ENCODE measurements at places on chromosomes 1 and 21.

DNA sequence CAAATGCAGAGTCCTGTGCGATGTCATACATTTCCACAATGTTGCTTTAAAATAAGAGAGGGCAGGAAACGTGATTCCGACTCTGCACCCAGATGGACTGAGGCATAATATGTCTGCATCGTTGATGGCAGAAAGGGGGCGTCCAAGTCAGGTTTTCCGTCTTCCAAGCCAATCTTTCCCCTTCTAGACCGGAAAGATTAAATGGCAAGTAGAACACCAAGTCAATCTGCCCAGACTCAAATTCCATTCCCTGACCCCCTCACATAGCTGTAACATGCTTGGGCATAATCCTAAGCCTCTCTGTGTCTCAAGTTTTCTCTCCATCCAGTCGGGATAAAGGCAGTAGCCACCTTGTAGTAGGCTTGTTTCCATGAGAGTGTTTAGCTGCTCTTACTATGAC lies 14.4 kb downstream of the PCP4 start:
- no peak for DNase-seq

DNA sequence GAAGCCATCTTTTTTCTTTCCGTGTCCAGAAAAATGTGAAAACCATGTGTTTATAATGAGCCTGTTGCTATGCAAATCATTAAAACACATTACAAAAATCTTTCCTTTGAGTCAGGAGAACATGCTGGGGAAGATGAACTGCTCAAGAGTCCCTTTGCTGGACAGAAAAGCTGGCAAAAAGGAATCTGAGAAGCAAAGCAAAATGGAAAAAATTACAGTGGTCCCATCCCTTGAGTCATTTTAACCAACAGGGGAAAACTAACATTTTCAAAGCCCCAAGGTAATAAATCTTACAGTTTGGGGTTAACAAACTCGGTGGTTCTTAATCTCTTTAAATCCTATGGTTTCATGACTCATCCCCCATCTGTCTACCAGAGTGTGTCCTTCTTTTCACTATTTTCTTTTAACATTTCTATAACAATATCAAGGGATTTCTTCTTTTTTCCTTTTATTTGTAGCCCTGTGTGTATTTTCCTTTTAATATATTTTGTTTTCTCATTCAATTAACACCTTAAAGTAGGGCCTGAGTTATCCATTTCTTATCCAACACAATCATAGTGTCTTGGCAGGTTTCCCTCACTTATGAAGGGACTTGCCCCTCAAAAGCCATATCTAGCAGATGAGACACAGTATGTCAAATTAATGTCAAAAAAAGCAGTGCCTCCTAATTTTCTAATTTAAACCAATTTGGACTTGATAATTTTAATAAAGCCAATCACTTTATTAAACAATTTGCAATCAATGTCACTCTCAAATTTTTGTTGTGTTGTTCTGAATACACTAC lies 105.4 kb downstream of the PTPN14 start:
- no peak for DNase-seq

DNA sequence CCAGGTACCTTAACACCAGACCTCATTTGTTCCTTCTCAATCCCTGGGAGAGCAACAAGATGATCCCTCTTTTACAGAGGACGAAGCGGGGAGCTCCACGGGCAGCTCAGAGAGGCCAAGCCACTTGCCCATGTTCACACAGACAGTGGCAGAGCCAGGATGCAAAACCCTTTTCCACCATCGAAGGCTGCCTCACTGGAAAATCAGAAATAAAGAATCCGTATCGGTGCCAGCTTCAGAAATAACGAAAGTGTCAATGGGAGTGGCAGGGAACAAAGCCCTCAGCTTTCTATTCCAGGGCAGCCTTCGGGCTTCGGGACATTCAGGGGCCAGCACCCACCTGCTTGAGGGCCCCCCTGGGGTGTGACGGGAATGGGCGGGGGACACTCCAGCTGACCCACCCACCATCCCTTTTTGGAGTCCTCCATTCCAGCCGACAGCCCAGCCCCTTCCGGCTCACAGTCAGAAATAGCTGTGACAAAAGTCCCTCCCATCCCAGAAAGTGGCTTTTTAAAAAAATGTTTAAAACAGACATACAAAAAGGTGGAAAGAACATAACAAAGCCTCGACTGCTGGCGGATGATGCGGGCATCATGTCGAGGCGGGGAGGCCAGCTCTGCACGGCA lies 6.0 kb downstream of the IFFO2 start:
- DNase-seq = peak; percentile 33

- DNase-seq = peak; percentile 74
Observed at GRCh38 chr1:12630946-12631530, 12.8 kb upstream of the AADACL4 start.

DNA sequence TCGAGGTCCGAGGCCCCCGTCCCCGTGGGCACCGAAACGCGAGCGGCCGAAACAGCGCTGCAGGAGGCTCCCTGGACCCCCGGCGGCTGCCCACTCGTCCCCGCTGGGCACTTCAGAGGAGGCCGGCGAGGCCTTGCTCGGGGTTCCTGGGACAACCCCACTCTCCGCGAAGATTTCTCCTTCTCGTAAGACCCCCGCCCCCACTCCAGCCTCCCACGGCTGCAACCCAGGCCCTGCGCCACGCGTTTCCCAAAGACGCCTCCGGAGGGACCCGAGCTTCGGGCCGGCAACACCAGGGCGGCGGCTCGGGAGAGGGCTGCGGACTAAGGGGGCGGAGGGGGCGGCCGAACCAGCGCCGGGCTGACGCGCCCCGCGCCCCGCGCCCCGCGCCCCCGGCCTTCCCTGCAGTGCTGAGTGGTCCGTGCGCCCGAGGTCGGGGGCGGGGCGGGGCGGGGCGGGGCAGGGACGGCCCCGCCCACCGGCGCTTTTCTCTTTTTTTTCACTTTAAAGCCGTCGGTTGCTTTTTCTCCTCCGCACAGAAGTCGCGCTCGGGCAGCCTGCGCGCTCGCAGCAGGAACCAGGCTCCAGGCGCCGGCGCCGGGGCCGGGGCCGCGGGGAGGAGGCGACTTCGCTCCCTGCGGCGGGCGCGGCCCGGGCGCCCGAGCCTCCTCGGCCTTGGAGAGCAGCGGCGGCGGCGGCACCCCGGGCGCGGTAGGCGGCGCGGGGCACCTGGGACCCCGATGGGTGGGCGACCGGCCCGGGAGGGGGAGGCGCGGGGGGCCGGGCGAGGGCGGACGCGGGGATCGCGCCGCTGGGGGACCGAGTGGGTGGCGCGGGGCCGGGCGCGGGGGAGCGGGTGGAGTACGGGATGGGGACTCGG lies at the start of gene SPSB1:
SPSB1 (plus strand) TSS at position 534 of the 880 bp plus-strand sequence. CDS start 62,998 bp downstream, outside the sequence.
- DNase-seq = peak; percentile 62

DNA sequence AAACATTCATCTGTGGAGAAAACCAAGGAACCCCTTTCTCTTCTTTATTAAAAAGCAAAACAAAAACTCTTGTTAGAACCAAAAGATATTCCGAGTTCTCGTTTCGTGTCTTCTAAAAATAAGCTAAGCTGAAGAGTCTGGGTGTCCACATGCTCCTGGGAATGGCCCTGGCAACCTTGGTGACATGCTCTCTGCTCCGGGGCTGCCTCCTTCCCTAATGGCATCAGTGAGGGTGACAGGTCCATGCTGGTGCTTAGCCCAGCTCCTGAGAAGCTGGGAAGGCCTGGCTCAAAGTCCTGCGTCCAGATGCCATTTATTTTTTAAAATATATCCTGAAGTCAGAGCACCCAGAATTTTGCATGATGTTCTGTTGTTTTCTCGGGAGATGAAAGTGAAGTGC lies 24.6 kb upstream of the TRAPPC10 start:
- no peak for DNase-seq

DNA sequence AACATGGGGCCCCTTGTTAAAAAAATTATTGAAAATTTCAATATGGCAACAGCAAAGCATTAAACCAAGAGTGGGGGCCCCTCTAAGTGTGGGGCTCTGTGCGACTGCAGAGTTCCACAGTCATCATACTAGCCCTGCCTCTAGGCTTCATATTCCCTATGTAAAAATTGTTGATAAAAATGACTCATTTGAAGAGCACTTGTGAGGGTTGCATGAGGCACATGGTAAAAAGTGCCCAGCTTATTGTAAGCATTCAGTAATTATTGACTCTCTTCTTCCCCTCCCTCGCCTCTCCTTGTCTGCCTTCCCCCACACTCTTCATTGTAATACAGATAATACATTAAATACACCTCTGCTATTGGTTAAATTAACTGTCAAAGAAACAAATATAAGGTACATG lies 86.7 kb upstream of the PTBP2 start:
- no peak for DNase-seq

- peak; percentile 31 for DNase-seq
Observed at GRCh38 chr1:114979278-114979891, 50.2 kb upstream of the TSHB start.

DNA sequence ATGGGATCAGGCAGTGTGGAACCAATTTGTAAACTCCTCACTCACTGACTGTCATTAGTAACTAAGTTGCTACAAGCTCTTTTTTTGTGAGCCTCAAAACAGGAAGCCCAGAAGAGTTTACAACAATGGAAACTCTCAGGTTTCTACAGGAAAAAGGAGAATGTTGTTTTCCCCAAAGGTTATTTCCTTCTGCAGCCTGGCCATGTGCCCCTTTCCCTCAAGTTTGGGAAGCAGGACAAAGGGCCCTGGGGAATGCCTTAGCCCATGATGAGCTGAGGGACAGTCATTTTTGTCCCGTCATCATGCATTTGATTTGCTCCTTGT lies 395.9 kb downstream of the KIF26B start:
- DNase-seq = no peak

DNA sequence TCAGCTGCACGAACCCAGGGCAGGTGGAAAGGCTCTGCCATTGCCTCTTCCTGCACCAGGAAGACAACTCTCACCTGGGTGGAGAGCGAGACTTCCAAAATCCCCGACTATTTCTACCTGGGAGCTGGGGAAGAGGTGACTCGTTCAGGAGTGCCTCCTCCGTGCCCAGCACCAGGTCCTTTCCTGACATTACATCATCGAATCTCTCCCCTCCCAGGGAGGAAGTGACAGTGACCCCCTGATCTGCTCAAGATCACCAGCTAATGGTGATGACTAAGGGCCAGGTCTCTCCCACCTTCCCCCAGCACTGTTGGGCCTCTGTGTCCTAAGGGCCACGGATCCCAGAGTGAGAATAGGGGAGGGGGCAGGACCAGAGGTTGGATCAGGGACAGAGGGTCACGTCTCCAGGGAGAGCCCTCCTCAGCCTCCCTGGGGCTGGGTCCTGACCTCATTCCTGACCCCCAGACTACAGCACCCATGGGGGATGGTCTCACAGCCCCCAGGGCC lies 6.8 kb downstream of the MEGF6 start:
- no peak for DNase-seq

GRCh38 chr1:192059407-192059806 lies 98.9 kb upstream of the RGS18 start:
- no peak for DNase-seq

GRCh38 chr1:45669379-45669778 lies 17.0 kb downstream of the GPBP1L1 start:
- DNase-seq = no peak

GRCh38 chr1:230807561-230808280 lies 60.5 kb downstream of the CAPN9 start:
- DNase-seq = no peak

GRCh38 chr1:23533246-23534023 lies 2.4 kb upstream of the E2F2 start:
- DNase-seq = peak; percentile 95

DNA sequence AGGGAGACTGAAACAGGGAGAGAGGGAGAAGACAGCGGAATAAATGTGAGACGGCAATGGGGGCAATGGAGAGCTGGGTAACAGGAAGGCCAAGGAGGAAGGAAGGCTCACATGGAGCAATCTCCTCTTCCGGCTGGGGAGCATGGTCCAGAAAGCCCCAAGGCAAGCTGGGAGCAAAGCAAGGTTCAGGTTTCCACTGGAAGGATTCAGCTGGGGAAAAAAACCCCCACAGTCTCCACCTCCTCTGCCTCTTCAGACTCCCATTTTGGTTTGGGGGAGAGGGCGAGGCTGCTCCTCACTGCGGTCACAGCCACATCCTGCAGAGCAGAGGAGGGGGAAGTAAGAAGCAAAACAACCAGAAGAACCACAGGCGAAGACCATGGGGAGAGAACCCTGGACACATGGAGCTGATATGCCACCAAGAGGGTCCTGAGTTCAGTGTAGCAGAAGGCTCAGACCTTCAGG lies 650 bp downstream of the TNFAIP8L2 start:
- DNase-seq = peak; percentile 34

GRCh38 chr1:46960250-46960649 lies 19.0 kb upstream of the CYP4A11 start:
- no peak for DNase-seq

GRCh38 chr1:55803429-55803828 lies 588.3 kb upstream of the USP24 start:
- DNase-seq = no peak

- no peak for DNase-seq
Observed at GRCh38 chr1:12148958-12149790, 17.6 kb upstream of the TNFRSF1B start.

DNA sequence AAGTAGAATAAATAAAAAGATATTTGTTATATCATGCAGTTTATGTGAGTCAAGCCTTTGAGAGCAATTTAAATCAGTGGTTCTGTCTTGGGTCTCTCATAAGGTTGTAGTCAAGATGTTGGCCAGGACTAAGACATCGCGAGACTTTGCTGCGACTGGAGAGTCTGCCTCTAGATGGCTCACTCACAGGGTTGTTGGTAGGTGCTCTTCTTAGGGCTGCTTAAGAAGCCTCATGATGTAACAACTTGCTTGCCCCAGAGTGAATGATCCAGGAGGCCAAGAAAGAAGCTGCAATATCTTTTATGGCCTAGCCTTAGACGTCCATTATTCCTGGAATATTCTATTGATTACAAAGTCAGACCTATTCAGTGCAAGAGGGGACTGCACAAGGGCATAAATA lies 73.1 kb upstream of the CACHD1 start:
- DNase-seq = no peak

- peak; percentile 86 for DNase-seq
Observed at GRCh38 chr1:25895365-25895990, 10.7 kb downstream of the STMN1 start.

DNA sequence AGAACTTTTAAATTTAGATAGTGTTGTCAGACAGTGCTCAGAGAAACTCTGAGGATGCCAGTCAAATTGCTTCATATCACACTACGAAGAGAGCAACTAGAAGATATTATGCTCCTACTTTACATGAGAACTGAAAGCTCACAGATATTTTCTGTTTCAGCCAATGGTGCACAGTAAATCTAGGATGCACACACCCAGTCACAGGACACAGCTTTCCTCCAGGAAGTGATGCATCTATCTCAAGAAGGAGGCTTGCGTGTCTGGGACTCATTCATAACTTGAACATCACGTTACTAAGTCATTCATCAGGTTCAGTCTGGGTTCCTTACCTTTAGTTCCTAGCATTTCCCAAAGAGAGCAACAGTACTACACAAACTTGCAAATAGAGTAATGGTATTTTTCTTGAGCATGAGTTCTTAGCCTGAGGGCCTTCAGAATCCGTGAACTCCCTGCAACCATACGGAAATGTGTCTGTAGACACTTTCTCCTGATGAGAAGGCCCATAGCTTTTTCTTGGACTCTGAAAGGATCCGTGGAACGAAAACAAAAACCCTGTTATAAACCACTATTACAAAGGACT lies 12.2 kb downstream of the ZNF697 start:
- no peak for DNase-seq

GRCh38 chr1:117759535-117759934 lies 153.7 kb downstream of the TENT5C start:
- no peak for DNase-seq

GRCh38 chr1:229563241-229563640 lies 4.7 kb upstream of the ABCB10 start:
- no peak for DNase-seq
